ENCODE measurements at places on chromosomes 16 and 17.
A peak's percentile ranks its signal among the peaks of the same experiment; 100 is the strongest.

DNA sequence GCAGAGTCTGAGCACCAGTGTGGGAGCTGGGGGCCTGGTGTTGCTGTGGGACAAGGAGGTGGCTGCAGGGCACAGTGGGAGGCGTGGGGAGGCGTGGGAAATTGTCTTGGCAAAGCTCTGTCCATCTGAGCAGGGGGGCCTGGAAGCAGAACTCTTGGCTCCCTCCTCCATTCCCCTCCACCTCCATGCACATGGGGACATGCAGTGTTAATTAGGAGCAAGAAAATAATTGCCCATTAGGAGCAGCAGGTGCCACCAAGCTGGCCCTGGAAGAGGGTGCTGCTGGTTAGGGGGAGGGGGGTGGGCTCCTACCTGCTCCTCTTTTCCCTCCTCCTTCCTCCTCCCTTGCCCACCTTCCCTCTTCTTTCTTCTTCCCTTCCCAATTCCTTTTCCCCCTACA, 4.5 kb downstream of the TTYH2 start:
- no peak for DNase-seq

- peak; percentile 58 for DNase-seq
These were observed 335 bp downstream of the NECAB2 start for GRCh38 chr16:83968306-83968851.

DNA sequence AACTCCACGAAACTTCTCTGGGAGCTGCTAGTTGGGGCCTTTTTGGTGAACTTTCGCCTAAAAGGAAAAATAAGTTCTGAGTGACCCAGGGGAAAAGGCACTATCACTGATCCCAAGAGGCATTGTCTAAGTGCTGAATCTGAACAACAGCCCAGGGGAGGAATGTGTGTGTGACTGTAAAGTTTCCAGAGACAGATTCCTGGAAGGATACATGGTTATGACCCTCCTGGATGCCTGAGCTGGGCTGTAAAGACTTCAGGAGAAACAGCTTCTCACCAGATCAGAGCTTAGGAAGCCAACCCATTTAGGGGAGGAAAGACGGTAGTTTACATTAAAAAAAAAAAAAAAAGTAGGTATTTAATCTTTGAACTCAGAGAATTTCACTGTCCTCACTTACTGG, 20.2 kb downstream of the HIGD1B start:
- no peak for DNase-seq

DNA sequence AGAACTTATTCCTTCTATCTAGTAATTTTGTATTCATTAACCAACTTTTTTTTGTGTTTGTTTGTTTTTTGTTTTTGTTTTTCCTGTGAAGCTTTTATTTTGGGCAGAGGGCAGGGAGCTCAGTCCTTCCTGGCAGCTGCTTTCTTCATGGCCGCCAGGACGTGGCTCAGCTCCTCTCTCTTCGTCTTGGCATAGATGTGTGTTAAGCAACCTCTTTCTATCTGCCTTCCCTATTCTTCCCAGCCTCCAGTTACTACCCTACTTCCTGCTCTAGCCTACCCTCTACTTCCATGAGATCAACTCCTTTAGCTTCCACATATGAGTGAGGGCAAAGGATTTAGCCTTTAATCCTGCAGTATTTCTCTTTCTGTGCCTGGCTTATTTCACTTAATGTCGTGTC, 8.2 kb upstream of the BRD7 start:
- no peak for DNase-seq

DNA sequence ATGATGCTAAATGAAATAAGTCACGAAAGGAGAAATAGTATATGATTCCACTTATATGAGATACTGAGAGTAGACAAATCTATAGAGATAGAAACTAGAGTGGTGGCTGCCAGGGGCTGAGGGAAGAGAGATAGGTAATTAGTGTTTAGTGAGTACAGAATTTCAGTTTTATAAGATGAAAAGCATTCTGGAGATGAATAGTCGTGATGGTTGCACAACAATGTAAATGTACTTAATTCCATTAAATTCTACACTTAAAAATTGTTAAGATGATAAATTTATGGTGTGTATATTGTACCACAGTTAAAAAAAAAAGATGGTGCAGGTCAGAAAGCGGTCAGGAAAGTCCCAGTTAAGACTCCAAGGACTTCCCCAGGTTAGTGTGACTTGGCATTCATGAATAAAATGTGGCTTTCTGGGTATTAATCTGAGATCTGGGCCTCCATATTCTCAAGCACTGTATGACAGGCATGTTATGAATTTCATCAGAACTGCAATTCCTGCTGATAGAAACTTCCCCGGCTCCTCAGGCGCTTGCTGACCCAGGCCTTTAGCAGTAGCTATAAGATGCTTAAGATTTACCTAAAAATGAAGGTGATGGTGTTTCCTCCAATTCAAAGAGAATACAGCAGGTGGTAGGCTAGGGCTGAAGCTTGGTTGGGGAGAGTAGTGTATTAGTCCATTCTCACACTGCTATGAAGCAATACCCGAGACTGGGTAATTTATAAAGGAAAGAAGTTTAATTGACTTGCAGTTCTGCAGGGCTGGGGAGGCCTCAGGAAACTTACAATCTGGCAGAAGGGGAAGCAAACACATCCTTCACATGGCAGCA, 115.3 kb upstream of the SOX9 start:
- no peak for DNase-seq

- DNase-seq: no peak
These were observed 36.5 kb downstream of the GSG1L start for GRCh38 chr16:28027055-28027454.

- no peak for DNase-seq
These were observed 14.2 kb upstream of the IL21R start for GRCh38 chr16:27387724-27388123.

DNA sequence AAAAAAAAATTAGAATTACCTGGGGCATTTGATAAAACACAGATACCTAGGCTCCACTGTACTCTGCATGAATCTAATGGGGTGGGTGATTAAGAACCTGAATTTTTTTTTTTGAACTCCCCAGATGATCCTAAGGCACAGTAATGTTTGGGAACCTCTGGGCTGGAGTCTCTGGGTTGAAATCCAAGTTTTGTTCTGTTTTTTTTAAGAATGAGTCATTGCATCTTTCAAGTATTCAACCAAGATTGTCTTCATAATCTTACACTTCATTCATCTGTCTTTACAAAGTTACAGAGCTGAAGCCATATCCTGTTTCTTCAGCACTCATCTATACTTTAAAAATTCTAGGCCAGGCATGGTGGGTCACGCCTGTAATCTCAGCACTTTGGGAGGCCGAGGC, 52.6 kb downstream of the PIGL start:
- no peak for DNase-seq

DNA sequence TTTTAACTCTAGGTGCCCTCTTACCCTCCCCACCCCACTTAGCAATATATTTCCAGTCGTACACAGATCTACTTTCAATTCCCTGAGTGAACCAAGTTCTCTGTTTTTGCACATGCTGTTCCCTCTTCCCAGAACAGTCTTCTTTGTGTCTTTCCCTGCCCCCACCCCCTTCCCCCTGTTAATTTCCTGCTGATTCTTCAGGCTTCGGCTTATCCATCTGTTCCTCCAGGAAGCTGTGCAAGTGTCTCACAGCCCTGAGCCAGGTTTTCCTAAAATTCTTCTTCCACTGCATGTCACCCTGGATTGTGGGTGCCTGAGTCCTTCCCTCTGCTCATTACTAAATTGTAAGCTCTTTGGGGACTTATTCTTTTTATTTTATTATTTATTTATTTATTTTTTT, 12.4 kb upstream of the SPOP start:
- no peak for DNase-seq

DNA sequence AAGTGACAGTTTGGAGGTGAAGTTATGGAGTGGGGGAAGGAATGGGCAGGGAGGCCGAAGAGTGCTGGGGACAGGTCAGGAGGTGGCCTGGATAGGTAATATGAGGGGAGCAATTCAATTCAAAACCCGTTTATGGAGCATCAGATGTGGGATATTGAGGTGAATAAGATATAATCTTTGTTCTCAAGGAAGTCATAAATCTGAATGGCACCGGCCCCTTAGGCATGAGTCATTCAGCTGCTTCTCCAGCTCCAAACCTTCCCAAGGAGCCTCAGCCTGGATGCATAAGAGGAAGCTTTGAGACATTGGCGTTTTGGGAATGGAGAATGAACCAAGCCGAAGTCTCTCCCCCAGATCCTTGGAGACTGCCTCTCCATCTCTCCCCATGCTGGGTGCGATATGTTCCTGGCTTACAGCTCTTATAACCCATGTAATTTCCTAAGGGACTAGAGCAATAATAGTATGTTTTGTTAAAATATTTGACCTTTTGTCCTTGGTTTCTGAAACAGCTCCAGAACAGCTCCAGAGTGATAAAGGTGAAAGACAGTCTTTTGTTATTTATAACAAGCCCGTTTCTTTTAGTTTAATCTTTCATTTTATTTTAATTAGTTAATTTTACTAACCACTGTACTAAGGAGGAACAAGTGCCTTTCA, 1.7 kb downstream of the TUBG2 start:
- DNase-seq: peak; percentile 80

- DNase-seq: no peak
These were observed 21.9 kb downstream of the KSR1 start for GRCh38 chr17:27477971-27478684.

DNA sequence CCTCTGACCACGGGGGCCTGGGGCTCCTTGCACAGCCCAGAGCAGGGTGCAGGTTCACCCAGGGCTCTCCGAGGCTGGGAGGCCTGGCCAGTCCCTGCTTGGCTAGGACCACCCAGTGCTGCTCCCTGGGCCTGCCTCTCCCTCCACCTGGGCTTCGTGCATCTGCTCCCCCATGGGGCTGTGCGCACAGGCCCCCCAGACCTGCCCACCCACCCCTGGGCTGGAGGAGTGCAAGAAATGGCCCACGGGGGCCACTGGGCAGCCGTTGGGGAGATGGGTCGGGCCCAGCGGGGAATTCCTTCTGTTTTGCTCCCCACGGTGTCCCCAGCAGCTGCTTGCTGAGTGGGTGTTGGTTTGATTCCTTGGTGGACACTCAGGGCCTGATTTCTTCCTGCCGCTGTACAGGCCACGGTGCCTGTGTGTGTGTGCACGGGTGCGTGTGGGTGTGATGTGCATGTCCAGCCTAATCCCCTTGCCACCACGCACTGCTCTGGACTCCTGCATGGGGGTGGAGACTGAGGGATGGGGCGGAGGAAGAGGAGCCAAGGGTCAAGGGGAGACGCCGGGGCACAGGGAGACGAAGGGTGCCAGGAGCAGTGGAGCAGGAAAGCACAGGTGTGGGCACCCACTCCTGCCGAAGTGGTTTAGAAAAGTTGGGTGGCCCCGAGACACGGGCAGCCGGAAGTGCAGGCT, 8.5 kb downstream of the PRSS27 start:
- no peak for DNase-seq

- no peak for DNase-seq
These were observed 81.9 kb downstream of the UTP18 start for GRCh38 chr17:51342257-51342656.

DNA sequence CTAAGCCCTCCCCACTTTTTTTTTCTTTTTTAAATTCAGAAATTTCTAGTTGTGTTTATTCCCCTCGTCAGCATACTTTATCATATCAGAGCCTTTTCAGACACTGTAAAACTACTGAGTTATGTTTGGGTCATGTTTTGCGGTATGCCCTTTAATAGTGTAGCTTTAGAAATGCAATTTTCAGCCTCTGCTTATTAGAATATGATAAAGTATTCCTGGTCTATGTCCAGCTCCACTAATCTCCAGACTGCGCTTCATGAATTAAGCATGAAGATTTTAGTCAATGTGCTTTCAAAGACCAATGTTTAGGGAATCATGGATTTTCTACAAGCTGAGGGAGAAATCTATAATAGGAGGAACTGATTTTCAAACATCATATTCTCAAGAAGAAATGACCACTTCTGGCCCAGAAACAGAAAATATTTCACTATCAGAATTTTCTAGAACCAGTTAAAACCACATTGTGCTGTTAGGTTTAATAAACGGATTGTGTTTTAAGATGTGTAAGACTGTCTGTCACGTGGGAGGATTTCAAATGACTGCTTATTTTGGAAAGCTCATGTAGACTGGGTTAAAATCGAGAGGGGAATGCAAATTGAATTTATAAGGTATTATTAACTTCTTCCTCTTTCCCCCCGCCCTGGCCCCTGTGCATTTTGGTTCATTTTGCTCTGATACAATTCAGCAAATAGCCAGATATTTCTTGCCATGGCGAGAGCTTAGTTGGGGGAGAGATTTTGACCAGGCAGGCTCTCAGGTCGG, 498.5 kb downstream of the WWOX start:
- DNase-seq: no peak

- DNase-seq: peak; percentile 17
These were observed 383.8 kb downstream of the GRIN2A start for GRCh38 chr16:9798474-9798873.

DNA sequence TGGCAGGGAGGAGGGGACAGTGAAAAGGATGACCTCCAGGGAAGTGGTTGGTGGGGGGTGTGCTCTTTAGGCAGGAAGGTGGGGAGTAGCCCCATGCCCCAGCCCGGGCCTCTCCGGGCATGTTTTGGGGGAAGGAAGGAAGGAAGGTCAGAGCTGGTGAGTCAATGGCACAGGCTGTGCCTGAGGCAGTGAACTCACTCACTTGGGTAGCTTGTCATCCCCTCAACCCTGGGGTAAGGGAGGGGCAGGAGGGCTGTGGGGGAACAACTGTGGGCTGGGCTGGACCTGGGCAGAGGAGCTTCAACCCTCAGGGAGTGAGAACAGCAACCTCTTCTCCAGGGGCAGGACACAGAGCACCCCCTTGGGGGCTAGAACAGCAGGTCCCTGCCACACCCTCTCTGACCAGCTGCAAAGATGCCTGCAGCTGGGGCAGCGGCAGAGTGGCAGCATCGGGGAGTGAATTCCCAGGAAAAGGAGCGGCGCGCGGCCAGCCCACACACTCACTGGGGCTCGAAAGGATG, 6.3 kb downstream of the CSF3 start:
- DNase-seq: no peak

- DNase-seq: no peak
These were observed 111.0 kb upstream of the NETO2 start for GRCh38 chr16:47254756-47255155.

GRCh38 chr17:21127509-21128077, 829 bp downstream of the DHRS7B start:
- DNase-seq: no peak

DNA sequence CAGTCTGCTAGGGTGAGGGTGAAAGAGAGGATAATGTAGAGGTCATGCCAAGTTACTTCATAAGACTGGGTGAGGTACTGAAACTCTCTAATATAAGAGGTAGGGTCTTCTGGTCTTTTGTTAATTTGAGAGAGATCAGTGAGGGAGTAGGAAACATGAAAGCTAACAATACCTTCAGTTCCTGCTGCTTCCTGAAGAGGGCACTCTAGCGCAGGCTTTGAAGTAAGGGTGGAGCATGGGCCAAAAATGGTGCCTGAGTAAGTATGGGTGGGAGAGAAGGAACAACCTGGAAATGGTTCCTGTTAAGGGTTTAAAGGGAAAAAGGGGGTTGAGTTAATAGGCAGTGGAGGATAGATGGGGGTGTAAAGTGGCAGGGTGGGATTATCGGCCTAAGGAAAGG, 2449.5 kb downstream of the TP53TG3F start:
- no peak for DNase-seq

Data from urothelium cell line (cell line).